Stimulated activated CD4-positive, alpha-beta T cell treated with anti-CD3 and anti-CD28 coated beads, Interleukin-2, amount 100 ng/mL, for 24 hours (primary cell): ENCODE measurements at places on chromosomes 6 and 20.

GRCh38 chr6:52138284-52138683 is 47.9 kb upstream of the IL17A start:
- DNase-seq = no peak

- no peak for DNase-seq
These were observed 325.6 kb upstream of the SLC35B3 start for GRCh38 chr6:8760951-8761350.

DNA sequence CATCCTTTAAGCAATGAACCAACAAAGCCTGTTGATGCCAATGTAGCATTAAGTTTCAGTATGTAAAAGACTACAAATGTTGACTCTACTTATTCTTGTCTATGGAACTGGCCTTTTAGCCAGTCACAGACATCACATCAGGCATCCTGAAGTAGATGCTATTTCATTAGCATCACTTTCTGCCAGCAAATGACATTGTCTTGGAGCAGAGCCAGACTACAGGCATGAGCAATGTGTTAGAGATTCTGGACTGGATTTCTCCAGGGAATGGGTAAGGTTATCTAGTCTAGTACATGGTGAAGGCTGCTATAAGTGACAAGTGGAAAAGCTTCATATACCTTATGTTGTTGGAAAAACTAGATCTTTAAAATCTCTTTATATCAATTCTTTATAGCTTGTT is 142.9 kb downstream of the ADGRB3 start:
- no peak for DNase-seq

GRCh38 chr6:169406034-169406433 is 152.4 kb upstream of the THBS2 start:
- DNase-seq = no peak

GRCh38 chr20:33781133-33781532 is 30.0 kb upstream of the CHMP4B start:
- DNase-seq = no peak

GRCh38 chr6:142728364-142728763 is 216.6 kb downstream of the HIVEP2 start:
- DNase-seq = no peak

DNA sequence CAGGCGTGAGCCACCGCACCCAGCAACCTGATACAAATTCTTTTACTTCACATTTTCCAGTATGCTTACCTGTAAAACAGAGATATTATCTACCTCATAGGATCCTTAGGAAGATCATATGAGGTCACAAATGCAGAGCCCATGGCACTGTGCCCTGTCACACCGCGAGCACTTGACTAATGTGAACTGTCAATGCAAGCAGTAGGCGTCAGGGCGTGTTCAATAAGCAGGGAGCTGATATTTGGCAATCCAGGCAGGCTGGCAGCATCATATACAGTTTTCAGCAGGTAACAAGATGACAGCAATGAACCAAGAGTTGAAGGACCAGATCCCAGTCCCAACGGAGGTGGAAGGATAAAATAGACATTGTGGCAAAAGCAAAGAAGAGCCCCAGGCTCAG is 14.6 kb upstream of the ARID1B start:
- no peak for DNase-seq

- no peak for DNase-seq
These were observed 209.2 kb downstream of the CD83 start for GRCh38 chr6:14326774-14327173.

DNA sequence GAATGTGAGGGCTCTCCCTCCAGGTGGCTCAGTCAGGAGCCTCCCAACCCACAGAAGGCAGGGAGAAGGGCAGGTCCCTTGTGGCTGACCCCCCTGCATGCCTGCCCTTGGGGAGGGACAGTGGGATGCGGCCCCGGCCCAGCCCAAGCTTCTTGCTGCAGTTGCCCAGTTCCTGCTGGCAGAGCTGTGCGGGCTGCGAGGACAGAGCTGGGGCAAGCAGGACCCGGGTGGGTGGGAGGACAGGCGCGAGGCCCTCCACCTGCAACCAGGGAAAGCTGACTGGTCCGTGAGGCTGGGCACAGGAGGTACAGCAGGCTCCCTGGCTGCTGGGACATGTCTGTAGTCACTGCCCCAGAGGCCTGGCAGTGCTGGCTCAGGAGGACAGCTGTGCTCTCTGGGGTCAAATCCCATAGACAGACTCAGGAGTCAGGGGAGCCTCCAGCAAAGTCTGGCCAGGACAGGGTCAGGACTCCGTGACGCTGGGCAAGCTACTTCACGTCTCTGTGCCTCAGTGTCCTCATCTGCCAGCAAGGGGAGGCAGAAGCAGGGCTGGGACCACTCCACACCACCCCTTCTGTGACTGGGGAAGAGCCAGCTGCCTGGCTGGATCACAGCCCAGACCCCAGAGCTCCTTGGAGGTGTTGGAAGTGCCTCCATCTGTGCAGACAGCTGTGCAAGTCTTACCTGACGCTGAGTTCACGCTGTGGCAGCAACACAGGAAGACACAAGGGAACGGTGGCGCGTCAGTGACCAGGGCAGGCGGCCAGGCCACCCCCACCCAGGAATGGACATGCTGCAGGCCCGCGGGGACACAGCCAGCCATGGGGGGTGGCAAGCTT is 13.0 kb downstream of the UCKL1 start:
- no peak for DNase-seq

DNA sequence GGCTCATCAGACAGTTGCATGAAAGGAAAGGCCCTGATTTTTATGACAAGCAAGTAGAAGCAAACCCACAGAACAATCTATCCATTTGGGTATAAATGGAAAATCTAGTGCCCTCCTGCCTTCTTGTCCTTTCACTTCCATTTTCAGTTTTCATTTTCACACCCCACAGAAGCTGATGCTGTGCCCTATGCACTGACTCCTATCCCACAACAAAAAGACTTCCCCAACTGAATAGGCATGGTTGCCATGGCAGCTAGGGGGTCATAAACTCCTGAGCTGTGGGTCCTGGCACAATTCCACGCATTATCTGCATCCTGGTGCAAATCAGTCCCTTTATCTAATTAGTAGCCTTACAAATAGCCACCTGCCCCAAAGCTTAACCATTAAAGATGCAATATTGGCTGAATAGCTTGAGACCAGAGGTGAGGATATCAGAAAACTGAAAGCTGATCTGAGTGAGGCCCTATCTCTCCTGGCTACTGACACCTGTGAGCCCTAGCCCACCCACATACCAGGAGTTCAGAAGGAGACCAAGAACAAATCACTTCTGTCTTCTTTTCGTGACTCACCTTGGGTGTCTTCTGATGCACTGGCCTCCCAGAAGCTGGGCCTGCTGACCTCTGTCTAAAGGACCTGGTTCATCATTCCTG is 34.9 kb upstream of the HEY2 start:
- DNase-seq = no peak

DNA sequence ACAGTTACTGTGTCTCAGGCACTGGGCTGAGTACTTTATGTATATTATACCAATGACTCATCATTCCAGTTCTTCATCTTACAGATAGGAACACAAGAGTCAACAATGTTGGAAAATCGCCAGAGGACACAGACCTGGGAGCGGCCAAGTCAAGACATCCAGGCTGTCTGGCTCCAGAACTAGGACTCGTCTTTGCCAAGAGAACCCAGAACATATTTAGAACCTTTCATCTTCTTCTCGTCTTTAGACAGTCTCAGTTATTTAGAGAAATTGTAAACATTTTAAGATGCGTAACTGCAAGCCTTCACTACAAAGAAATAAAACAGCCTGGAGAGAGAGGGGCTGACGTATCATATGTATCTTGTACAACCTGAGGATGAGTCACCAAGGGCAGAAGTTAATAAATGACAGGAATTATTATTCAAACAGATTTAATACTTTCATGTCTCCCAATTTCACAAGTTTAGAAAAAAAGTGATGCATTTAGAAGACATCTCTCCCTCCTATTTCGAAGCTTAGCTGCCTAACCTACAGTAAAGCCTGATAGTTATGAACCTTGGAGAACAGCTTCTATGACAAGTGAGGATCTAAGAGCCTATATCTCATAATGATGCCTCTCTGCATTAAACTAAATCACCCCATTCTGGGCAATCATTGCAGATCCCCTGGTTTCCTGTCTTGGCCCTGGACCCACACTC is 43.4 kb downstream of the SLC22A3 start:
- no peak for DNase-seq

DNA sequence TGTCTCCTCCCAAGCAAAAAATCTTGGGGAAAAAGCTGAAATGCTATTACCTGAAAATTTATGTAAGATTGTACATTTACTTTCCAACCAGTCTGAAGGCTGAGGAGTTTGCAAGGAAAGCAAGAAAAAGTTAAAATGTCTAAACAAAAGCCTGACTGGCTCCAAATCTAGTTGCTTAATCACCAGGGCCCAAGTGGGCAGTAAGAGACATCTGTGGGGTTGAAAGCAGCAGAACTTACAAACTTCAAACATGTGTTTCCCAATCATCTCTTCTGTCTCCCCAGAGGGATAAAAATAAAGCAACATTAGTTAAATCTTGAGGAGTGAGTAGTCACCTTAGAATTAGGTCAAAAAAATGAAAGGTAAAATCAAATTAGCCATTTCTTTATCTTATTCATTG is 98.6 kb downstream of the OGFRL1 start:
- DNase-seq = no peak

DNA sequence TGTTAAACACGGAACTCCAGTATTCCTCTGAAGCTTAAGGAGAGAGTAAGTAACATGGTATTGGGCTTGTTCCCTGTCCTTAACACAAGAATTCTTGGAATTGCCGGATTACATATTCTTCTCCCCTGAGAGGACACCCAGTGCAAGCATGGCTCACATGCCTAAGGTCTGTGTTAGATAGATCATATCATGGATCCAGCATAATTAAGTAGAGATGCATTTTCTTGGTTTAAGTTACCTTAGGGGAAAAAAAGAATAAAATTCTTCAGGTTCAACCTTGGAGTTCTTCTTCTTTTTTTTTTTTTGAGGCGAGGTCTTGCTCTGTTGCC is 53.9 kb downstream of the AKAP12 start:
- DNase-seq = no peak

GRCh38 chr6:44856479-44856878 is 469.0 kb downstream of the CDC5L start:
- DNase-seq = no peak

DNA sequence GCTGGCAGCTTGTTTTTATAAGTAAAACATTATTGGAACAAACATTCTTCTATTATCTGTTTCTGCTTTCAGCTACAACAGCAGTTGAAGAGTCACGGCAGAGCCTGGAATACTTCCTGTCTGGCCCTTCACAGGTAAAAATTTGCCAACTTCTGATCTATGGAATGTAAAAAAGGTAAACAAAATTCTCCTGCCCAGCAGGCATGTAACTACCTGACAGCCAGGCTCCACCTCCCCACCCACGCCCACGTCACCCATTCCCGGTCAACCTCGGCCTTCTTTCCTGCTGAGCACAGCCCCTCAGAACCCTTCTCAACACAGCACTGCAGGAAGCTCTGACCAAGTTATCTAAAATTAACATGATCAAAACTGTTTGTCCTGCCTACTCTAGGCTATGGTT is 166.0 kb downstream of the DLL1 start:
- no peak for DNase-seq

DNA sequence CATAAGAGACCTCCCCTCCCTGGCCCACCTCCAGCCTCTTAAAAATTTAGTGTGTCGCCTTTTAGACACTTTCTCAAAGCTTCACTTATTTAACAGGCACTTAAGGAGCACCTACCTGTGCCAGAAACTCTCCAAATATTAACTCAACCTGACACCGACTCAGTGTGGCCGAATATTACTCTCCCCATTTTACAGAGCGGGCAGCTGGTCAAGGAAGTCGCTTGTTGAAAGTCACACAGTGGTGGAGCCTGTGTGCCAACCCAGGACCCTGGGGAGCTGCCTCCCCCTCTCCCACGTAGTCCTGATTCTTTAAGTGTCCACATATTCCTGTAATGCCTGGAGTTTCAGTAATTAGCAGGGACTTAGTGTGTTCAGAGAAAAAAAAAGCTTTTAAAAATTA is 1.0 kb upstream of the PMEPA1 start:
- DNase-seq = no peak

DNA sequence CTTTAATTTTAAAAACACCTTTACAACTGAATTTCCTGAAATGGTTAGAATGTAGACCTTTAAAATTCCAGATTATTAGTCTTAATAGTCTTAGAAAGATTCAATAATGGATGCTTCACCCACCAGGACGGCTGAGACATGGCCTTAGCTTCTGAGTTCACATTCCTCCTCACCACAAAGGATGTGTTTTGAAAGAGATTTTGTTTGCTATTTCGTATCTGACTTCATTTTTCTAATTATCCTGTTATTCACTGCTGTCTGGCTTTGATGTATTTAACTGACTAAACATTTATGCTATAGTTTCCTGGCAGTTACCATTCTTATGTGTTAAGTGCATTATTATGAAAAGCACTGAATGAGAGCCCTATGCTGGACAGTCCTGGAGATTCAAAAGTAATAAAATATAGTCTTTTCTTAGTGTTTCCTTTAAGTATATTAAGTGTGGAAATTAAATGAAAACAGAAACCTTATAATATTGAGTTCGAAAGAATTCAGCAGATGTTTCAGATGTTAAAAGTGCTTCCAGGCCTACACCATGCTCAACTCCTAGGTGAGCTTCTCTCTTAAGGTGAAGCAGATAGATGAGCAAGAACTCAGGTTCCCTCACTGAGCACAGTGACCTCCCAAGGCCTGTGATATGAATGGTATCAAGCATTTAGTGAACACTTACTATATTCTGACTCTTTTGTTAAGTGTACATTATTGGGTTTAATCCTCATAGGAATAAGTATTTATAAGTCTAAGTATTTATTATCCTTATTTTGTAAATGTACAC is 40.3 kb downstream of the MAP3K4 start:
- DNase-seq = no peak

- DNase-seq = no peak
These were observed 1.7 kb downstream of the TULP4 start for GRCh38 chr6:158313989-158314388.

- DNase-seq = no peak
These were observed 27.8 kb downstream of the CMTR1 start for GRCh38 chr6:37460805-37461204.

GRCh38 chr6:149247385-149247763 is 70.1 kb upstream of the TAB2 start:
- no peak for DNase-seq

- no peak for DNase-seq
These were observed 90.9 kb upstream of the GCM1 start for GRCh38 chr6:53239526-53239925.

GRCh38 chr6:130293800-130294199 is 71.0 kb upstream of the SAMD3 start:
- no peak for DNase-seq

DNA sequence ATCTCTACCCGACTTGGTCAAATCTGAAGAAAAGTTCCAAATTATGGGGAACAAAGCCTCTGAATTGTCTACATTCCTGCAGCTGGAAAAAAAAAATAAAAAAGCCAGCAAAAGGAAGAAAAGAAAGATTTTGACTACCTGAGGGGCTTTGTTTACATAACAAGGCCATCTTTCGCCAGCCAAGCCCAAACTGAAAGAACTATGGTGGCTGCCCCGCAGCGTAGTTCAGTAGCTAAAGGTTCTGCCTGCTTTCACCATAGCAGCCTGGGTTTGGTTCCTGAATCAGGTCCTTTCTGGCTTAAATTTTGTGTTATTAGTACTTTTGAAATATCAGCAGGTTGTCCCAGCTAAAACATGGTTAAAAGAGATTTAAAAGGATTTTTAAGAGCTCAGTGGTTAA is 35.4 kb downstream of the ZNF133 start:
- DNase-seq = no peak
